ENCODE measurements at places on chromosomes 12 and 14.

DNA sequence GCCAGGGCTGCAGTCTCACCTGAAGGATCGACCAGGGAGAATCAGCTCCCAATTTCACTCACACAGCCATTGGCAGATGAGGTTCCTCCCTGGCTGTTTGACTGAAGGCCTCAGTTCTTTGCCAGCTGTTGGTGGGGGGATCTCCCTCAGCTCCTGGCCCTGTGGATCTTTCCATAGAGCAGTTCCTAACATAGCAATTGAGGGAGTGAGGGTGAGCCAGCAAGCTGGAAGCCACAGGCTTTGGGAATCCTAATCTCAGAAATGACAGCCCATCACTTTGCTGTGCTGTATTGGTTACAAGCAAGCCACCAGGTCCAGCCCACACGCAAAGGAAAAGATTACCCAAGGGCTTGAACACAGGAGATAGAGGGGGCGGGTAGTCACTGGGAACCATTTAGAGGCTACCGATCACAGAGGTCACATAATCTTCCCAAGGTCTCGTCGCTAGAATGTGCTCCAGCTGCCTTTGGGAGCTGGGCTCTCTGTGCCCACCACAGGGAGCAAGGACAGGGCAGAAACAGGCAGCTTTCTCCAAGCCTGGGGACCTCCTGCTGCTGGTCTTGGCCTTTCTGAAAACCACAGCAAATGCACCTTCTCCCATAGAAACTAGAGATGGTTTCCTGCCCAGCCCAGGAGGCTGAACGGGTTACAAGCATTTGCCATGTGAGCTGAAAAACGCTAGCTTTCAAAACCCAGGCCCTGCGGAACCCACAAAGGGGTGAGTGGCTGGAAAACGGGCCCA lies 4.6 kb upstream of the OTUB2 start:
- DNase-seq, result peak; percentile 55

- peak; percentile 69 for DNase-seq
Measured at GRCh38 chr12:8033153-8034044, 883 bp downstream of the FOXJ2 start.

GRCh38 chr12:90546511-90546910 lies 408.5 kb downstream of the CCER1 start:
- DNase-seq, result no peak

DNA sequence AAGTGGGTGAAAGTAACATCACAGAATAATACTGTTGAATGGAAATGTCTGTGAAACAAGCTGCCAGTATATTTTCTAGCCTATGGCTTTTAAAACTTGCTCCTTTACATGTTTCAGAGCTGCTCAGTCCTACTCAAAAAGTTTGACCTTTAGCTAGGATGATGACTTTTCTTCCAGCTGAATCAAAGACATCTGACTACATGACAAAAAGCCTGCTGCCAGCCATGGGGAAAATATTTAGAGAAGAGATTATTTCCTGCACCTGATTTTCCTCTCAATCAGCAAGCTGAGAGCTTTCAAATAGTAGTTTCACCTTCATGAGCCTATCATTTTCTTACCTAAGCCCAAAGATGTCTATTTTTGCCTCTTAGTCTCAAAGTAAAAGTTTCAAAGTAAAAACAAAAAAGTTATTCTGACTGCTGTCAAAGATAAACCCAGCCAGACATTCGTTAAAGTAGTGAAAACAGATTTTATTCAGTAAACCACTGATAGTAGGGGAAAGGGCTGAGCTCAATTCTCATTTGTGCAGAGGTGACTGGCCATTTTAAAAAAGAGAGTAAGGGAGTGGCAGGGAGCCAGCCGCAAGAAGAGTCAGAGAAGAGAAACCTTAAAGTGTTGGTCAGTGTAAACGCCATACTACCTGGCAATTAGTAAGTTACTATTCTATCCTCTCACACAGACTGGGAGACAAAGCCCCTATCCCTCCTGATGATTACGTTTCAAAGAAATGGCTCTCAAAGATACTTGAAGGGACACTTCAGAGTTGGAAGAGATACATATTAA lies 2.2 kb downstream of the ATP6V1D start:
- no peak for DNase-seq

- DNase-seq, result no peak
Measured at GRCh38 chr12:117444781-117445180, 83.4 kb upstream of the NOS1 start.

DNA sequence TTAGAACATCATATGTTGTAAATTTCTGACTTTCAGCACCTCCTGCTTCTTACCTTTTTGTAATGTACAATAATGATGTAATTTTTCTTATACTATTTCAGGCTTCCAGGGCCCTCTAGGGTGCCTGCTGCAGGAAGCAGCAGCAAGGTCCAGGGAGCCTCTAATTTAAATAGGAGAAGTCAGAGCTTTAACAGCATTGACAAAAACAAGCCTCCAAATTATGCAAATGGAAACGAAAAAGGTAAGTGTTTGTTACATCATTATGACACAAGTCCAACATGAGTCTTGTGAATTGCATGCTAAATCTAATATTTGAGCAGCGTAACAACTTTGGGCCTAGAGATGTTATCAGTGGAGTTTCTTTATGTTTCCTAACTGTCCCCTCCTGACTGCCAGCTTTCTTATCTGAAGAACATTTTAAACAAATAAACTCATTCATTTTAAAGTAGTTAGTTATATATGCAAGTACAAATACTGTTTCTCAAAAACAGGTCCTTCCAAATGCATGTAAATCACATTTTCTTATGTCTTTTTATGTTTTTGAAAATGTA lies 167.6 kb downstream of the NAV3 start:
- no peak for DNase-seq

GRCh38 chr12:53456654-53457366 lies 4.9 kb downstream of the PCBP2 start:
- DNase-seq, result no peak

- no peak for DNase-seq
Measured at GRCh38 chr14:22979748-22980392, 2.5 kb downstream of the AJUBA start.

- DNase-seq, result no peak
Measured at GRCh38 chr12:132402831-132403416, 73.5 kb upstream of the GALNT9 start.

- DNase-seq, result no peak
Measured at GRCh38 chr14:104577847-104578301, 1.7 kb upstream of the C14orf180 start.

DNA sequence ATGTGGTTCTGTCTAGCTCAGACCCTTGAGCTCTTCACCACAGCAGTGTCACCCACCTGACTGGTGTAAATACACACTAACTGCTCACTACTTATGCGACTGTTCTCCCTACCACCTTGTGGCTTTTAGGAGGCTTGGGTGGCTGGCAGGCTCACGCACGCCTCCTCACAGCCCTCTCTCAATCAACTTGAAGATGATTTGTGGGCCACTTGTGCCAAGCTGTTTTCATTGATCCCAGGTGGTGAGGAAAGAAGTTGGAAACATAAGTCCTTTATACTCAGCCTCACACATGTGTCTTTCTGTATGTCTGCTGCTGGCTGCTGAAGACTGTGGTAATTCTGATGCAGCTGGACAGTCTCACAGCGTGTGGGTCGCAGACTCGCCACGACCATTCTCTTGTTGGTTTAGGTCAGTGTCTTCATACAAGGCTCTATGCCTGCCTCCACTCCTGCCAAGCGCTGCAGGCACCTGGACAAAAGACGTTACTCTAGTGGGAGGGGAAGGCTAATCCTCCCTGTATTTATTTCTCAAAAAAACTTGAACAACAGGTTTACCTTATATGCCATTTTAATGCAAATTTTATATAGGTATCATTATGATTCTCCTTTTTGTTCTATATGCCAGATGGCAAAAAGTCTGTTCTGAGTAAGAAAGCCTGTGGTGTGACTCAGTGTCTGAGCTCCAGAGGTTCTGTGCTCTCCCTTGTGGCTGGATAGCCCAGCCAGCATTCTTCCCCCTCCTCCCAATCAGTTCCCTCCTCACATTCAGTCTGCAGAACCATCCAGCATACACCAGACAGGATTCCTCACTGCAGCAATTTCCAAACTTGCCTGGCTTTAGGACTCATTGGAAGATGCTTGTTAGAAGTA lies 115.6 kb downstream of the DIP2B start:
- peak; percentile 45 for DNase-seq

- peak; percentile 62 for DNase-seq
Measured at GRCh38 chr14:24630872-24631477, 3.0 kb downstream of the GZMB start.

GRCh38 chr12:60094436-60094835 lies 498.6 kb downstream of the SLC16A7 start:
- no peak for DNase-seq

- no peak for DNase-seq
Measured at GRCh38 chr12:75548879-75549278, 37.5 kb upstream of the KRR1 start.

GRCh38 chr12:96103067-96103644 lies 67.8 kb upstream of the LTA4H start:
- DNase-seq, result no peak

GRCh38 chr14:26088275-26088674 lies 509.6 kb downstream of the NOVA1 start:
- no peak for DNase-seq

- DNase-seq, result peak; percentile 82
Measured at GRCh38 chr12:130041983-130042812, 120.1 kb upstream of the FZD10 start.

- no peak for DNase-seq
Measured at GRCh38 chr14:44960646-44961045, 1.1 kb downstream of the KLHL28 start.

- DNase-seq, result peak; percentile 45
Measured at GRCh38 chr12:89225808-89226411, 126.4 kb downstream of the DUSP6 start.

GRCh38 chr12:67937822-67938221 lies 51.4 kb upstream of the IFNG-AS1 start:
- DNase-seq, result no peak

- DNase-seq, result no peak
Measured at GRCh38 chr14:63938198-63939005, 85.6 kb downstream of the SYNE2 start.

- DNase-seq, result no peak
Measured at GRCh38 chr14:84670796-84671195, 859.1 kb upstream of the FLRT2 start.

- DNase-seq, result peak; percentile 29
Measured at GRCh38 chr12:71865166-71865713, 25.7 kb downstream of the TBC1D15 start.

GRCh38 chr12:42804928-42805327 lies 215.4 kb upstream of the PRICKLE1 start:
- no peak for DNase-seq

DNA sequence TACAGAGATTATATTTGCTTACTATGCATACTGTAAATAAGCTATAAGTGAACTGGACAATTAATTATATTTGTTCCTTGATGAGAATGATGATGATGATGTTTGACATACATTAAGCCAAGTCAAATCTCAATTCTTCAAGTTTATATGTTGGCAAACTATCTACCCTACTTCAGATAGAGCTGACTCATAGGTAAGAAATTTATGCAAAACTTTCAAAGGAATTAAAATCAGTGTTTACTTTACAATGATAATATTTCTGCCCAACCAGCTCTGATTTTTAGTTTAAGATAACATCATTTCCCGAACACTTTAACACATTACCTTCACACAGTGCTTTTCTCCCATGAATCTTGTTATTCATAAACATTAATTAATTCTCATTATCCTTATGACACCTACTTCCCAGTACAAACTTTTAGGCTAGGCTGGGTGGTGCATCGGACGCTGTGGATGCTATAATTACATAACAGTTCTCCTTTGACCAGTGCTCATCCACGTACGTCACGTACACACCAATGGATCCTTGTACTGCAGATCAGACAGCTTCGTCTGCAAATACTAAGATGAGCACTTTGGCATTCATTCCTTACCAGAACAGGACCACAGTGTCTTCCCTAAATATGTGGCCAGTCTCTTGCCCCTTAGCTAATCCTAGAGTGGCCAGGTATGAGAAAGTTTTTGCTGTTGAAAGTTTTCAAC lies 18.3 kb downstream of the BMP4 start:
- DNase-seq, result no peak

DNA sequence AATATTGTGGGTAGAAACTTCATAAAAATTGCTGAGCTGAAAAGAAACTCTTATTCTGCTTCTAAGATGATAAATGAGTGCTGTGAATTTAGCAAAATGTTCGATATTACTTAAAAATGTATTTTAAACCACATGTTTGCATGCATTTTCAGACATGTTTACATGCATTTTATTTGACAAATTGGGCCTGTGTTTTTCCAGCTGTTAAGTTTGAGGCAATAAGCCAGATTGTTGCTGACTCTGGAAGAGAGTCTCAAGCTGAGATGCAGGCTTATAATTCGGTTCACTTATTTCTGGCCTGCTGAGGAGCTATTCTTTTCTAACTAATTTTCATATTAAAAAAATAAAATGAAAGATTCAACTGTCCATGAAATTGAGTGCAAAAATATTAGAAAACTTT lies 110.1 kb downstream of the SYNE2 start:
- DNase-seq, result no peak

DNA sequence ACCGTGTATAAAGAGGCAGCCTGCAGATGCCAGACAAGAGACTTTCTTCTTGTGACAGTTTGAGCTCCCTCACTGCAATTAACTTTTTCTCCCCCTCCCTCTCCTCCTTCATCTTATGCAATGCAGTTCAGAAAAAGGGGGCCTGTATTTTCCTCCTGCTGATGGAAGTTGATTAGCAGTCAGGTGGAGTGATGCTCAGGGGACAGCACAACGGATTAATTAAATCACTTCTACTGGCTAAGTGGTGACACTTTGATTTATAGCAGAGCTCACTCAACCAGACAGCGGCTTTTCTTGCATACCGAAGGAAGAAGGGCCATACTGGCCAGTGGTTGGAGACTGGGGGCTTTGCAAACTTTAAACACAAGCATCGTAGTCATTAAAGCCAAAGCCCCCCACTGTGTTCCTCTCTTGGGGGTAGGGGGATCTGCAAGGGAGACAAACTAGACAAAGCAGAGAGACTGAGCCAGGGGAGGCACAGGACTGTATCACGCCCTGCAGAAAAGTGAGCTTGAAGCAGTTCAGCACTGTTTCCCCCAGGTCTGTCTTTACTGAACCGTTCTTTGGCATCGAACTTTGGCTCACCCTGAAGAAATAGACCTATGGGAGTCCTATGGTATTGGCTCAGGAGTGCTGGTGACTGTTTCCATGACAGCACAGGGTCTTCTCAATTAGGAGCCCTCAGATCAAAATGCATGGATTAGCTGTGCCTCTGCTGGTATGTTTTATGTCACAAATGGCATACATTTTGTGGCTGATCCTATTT lies 47.7 kb downstream of the SPRING1 start:
- DNase-seq, result no peak

DNA sequence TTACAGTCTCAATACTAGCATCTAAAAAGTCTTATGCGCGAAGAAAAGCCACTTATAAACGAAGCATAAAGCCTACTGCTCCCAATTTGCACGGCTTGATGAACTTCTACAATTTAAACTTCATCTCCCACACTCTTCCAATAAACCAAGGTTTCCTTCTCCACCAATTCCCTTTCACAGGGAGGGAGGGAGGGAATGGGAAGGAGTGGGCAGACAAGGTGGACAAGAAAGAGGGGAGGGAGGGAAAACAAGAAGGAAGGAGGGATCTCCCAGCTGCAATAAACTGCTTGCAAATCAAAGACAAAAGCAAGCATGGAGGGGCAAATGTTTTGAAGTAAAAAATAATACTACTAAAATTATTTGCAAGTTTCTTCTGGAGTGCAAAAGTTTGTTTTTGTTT lies 64.5 kb downstream of the MED13L start:
- DNase-seq, result no peak

Measured in stimulated activated CD8-positive, alpha-beta memory T cell treated with anti-CD3 and anti-CD28 coated beads, Interleukin-4, amount 100 ng/mL, for 48 hours (primary cell).